Activated CD4-positive, CD25-positive, alpha-beta regulatory T cell treated with anti-CD3 and anti-CD28 coated beads, Interleukin-2, amount 50 U/mL, for 72 hours (primary cell): ENCODE measurements at places on chromosomes 6 and 20.

DNA sequence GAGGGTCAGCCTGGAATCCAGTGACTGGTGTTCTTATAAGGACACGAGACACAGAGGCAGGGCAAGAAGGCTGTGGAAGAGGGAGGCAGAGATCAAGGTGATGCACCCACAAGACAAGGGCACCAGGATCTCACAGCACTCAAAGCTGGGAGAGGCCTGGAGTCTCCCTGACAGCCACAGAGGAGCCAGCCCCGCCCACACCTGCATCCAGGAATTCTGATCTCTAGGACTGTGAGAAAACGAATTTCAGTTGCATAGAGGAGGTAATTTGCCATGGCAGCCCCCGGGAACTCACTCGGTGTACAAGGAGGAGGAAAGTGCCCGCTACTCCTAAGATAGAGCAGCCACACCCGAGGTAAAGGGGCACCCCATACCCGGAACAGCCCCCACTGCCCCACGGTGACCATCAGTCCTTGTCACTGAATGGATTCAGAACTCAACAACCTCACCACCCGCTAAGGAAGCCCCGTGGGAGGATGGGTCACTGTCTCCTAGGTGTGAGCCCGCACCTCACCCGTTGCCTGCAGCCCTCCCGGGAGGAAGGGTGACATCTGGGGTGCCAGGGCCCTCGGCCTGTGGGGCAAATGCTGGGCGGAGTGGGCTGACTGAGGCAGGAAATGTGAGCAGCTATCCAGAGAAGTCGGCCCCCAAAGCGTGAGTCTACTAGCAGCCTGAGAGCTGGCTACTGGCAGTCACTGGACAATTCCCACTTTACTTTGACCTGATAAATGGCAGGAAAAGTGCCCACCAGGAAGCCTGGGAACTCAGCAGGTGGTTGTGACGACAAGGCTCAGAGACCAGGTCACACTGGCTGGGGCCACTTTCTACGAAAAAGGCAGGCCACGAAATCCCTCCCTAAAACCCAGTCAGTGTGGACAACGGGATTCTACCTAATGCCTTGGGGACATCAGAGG lies 22.4 kb downstream of the DLL1 start:
- DNase-seq: no peak

DNA sequence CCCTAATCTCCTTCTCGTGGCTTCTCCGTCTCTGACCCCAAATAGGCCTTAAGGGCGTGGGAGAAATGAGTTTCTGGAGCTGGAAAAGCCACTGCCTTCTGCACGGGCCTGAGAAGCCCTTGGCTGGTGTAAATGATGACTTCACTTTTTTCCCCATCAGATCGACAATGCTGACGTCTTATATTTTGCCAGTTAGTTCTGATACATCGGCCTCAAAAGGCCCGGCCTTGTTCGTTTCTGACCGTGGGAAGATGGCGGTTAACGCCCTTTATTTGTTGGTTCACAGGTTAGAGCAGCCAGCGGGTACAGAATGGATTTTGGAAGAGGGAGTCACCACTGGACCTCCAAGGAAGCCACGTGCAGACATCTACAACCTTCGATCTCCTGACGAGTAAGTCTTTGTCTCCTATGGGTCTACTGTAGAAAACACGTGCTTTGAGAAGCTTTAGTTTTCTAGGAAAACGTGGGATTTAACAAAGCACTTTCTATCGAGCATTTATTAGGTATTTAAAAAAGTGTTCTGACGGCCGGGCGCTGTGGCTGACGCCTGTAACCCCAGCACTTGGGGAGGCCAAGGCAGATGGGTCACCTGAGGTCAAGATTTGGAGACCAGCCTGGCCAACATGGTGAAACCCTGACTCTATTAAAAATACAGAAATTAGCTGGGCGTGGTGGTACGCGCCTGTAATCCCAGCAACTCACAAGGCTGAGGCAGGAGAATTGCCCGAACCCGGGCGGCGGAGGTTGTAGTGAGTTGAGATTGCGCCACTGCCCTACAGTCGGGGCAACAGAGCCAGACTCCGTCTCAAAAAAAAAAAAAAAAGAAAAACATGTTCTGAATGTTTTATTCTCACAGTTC lies 1.2 kb upstream of the ZNFX1 start:
- DNase-seq: peak; percentile 48

GRCh38 chr6:56040889-56041301 lies 165.5 kb upstream of the BMP5 start:
- DNase-seq: no peak

DNA sequence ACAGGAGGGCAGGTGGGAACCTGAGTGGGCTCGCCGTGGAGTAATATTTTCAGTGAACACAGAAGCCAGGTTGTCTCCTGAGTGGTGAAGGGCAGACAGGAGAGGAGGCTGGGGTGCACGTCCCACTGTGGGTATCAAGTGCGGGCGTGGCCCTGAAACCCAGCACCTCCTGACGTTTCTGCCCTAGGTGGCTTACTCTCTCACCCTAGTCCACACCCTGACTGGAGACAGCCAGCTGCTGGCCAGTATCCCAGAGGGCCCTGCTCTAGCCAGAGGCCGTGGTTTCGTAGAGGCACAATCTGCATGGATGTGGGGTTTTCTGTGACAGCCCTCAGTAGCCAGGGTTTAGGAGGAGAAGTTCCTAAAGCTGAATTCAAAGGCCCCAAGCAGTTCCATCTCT lies 86.7 kb downstream of the TRERF1 start:
- DNase-seq: no peak

DNA sequence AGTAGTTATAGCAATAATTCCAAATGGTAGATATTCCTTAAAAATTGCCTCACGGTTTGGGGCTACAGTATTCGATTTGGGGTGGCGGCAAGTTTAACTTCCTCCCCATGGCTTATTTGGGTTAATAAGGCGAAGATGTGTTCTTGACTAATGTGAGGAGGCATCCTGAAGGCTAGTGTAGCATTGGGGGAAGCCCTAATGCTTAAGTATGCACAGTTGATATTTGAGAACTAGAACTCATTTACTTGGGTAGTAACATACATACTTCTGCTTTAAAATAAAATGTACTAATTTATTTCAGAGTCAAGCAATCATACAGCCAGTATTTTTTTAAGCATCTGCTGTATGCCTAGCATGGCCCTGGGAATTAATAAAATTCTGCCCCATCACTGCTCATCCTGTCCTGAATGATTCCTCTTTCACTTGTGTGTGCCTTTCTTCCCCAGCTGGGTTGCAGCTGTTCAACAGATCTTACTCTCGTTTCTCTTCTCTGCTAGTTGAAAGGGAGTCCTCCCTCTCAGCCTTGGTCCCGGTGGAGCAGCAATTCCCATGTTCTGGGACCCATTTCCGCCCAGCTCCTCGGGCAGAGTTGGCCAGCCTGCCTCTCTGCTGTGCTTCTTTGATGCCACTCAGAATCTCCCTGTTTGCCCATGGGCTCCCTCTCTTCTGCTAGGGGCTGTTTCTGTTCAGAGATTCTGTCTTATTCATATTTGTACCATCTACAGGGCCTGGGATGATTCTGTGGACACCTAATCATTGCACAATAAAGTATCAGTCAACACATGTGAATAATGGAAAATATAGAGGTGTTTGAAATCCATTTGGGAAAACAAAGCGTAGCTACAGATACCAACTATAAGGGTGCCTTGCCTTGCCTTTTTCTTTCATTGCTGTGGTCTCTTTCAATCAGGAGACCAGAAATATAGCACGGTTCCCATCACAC lies 104.8 kb downstream of the ARID1B start:
- DNase-seq: no peak

- no peak for DNase-seq
Measured at GRCh38 chr6:24743944-24744335, 25.0 kb upstream of the C6orf62 start.

DNA sequence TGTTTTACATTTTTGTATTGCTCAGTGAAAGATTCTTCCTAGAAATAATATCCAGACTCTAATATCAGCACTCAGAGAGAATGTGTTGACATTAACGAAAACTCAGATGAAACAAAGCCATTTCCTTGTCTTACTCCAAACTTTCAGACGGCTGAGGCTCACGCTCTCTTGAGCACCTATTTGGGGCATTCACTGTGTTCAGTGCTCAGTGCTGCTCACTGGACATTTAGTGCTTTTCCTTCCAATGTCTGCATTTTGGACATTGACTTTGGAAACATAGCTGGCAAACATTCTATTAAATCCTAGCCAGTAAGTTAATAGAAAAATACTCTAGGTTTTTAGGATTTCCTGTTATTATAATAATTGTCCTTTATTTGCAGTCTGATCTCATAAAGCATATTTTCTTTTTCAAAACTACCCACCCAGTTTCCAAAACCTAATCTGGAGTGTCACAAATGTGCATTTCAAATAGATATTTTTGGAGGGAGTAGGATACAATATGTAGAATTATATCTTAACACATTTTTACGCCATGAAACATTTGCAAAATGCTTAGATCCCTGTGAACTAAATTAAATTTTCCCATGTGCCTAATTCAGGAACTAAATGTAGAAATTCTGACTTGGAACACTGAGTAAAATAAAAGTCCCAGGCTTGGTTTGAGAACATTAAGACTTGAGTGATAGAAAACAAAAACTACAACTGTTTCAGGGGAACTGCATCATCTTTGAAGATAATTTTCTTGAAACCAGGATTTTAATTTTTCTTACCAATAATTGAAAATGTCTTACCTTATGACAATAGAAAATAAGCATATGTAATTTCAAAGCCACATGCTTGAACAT lies 91.7 kb upstream of the B3GAT2 start:
- no peak for DNase-seq

- no peak for DNase-seq
Measured at GRCh38 chr20:53902968-53903651, 167.3 kb downstream of the BCAS1 start.

GRCh38 chr20:35680452-35681183 lies 15.9 kb upstream of the CPNE1 start:
- no peak for DNase-seq

GRCh38 chr20:47785854-47786764 lies 828 bp upstream of the SULF2 start:
- no peak for DNase-seq

- no peak for DNase-seq
Measured at GRCh38 chr6:14981960-14982359, 263.9 kb upstream of the JARID2 start.

- DNase-seq: no peak
Measured at GRCh38 chr6:85115876-85116275, 334.0 kb upstream of the NT5E start.

DNA sequence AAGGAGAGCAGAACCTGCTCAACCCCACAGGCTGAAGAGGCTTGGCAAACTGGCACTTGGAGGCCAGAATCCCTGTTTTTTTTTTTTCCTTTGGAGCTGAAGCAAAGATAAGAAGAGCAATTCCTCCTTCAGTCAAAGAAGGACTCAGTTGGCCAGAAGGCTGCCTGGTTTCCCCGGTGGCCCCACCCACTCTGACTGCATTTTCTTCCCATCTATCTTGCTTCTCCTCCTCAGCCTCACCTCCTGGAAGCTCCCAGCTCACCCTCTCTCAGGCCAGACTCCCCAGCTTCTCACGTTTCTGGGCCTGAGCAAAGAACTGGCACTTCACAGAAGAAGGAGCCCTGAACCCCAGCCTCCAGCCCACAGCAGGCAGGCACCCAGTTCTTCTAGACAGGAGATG lies 2.4 kb downstream of the LRFN2 start:
- DNase-seq: no peak

DNA sequence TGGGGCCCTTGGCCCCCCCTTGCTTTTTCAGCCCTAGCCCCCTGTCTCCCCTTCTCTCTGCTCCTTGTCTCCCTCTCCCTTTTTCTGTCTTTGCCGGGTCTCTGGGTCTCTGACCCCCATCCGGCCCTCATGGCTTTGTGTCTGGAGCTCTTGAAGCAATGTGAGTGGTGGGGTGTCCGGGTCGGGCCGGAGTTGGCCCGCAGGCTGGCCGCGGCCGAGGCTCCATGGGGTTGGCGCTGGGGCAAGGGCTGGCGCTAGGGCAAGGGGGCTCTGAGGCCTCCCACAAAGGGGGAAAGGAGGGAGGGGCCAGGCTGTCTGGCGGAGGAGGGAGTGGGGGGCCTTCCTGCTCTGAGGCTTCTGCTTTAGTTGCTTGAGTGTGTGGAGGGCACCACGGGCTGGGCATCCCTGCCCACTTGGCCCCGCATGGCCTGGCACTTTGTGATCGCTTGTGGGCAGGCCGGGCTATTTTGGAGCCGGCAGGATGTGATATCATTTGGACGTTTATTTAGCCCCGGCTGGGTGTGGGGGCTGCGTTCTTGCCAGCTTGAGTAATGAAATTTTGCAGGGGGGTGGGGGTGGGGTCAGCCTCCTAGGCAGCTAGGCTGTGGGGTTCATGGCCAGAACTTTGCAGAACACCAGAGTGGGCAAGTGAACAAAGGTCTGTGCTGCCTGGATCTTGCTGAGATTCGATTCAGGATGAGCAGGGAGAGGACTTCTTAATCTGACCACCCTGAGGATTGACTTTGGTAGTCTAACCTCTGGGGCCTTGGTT lies 78.7 kb upstream of the MYL9 start:
- no peak for DNase-seq

- DNase-seq: no peak
Measured at GRCh38 chr6:127289934-127290333, 23.3 kb downstream of the RNF146 start.

- no peak for DNase-seq
Measured at GRCh38 chr6:81770381-81770780, 17.9 kb upstream of the TENT5A start.

- no peak for DNase-seq
Measured at GRCh38 chr20:25319241-25320034, 71.2 kb downstream of the ABHD12 start.

GRCh38 chr20:34491226-34491931 lies 24.8 kb upstream of the DYNLRB1 start:
- no peak for DNase-seq

- DNase-seq: no peak
Measured at GRCh38 chr6:147137986-147138385, 66.2 kb upstream of the STXBP5 start.

DNA sequence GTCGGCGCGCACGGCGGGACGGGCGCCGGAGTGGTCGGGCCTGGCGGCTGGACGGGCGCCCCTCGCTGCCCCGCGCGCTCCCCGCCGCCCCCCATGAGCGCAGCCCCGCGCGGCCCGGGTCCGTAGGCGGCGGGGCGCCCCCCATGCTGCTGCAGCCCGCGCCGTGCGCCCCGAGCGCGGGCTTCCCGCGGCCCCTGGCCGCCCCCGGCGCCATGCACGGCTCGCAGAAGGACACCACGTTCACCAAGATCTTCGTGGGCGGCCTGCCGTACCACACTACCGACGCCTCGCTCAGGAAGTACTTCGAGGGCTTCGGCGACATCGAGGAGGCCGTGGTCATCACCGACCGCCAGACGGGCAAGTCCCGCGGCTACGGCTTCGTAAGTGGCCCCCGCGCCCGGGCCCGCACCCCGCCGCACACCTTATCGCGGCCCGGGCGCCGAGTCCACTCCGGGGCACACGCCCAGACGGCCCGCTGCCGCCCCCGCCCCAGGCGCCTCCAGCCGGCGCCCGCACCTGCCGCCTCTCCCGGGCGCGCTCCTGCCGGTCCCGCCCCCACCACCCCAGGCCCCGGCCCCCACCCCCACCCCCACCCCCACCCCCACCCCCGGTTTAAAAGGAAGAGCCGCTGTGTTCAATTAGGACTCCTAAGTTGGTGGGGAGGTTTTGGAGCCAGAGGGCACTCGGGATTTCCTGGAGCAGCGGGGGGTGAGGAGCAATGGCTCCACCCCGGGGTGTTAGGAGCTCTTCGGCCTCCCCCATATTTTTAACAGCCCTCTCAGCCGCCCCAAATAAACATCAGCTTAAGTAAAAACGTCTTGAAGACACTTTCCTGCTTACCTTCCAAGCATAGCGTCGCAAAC lies 474 bp downstream of the RBM38 start:
- peak; percentile 56 for DNase-seq

- no peak for DNase-seq
Measured at GRCh38 chr20:62949153-62949821, 3.2 kb upstream of the SLC17A9 start.

- DNase-seq: no peak
Measured at GRCh38 chr20:6956574-6956973, 189.1 kb downstream of the BMP2 start.

- no peak for DNase-seq
Measured at GRCh38 chr20:22827916-22828315, 207.2 kb upstream of the SSTR4 start.
